Fibroblast of the conjunctiva (primary cell): ENCODE measurements at places on chromosomes 7 and 10.
A peak's percentile ranks its signal among the peaks of the same experiment; 100 is the strongest.

DNA sequence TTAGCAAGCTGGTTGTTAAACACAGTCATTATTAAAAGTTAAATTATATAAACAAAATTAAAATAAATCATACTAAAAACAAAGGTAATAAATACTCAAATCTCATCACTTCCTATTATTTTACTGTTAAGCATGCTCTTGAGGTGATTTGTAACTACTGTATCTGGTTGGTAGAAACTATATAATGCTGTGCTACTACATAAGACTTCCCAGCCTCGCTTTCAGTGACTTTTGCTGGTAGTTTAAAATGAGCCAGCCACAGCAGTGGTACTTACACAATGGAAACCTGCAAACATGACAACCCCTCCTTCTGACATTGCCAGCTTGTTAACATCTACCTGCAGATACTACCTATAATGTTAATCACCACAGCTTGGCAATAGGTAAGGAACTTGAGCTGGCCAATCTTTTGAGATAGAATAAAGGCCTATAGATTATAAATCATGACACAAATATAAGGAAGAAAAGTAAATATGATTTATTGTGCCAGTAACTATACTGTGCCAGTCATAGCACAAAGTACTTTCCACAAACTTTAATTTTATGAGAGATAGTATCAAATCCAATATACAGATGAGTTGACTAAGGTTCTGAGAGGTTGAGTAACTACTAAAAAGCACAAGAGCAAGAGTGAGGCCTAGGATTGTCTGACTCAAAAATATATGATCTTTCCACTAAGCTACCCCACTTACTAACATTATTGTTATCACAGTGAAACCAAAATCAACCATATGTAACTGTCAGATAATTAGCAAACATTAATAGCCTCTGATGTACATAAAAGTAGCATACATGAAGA is 181.1 kb upstream of the ASAH2 start:
- no peak for DNase-seq

GRCh38 chr7:100122067-100122466 is 2.6 kb downstream of the CNPY4 start:
- no peak for DNase-seq

- DNase-seq, result no peak
Measured at GRCh38 chr7:20388084-20388483, 57.4 kb downstream of the ITGB8 start.

DNA sequence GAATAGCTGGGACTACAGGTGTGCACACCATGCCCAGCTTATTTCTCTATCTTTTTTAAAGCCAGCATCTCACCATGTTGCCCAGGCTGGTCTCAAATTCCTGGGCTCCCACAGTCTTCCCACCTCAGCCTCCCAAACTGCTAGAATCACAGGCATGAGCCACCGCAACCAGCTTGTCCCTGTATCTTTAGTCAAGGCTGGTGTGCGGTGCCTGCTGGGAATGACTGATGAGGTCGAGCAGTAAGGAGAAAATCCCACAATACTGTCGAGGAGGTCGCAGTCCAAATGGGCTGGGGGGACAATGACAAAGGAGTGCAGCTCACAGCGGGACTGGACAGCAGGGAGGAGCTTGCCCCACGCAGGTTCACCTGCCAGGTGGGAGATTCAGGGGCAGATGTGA is 50.2 kb upstream of the CALN1 start:
- no peak for DNase-seq

GRCh38 chr7:136074843-136075242 is 97.7 kb upstream of the MTPN start:
- DNase-seq, result no peak

DNA sequence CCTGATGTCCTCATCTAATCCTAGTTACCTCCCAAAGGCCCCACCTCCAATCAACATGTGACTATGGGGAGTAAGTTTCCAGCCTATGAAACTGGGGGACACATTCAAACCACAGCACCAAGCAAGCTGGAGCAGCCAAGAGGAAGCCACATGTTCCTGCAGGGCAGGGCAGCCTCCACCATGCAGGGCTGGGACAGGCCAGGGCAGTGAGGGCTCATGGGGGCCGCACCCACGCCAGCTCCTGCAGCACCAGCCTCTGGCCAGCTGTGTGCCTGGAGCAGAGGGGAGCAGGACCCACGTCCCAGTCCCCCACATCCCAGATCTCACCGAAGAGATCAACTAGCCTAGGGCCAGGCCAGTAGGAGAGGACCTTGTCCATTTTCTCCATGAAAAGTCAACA is 85.9 kb upstream of the INSIG1 start:
- no peak for DNase-seq

GRCh38 chr7:22204312-22204711 is 152.6 kb downstream of the RAPGEF5 start:
- no peak for DNase-seq

GRCh38 chr7:90944021-90944420 is 320.2 kb upstream of the FZD1 start:
- no peak for DNase-seq

- DNase-seq, result no peak
Measured at GRCh38 chr10:102280397-102281101, 35.2 kb downstream of the GBF1 start.

DNA sequence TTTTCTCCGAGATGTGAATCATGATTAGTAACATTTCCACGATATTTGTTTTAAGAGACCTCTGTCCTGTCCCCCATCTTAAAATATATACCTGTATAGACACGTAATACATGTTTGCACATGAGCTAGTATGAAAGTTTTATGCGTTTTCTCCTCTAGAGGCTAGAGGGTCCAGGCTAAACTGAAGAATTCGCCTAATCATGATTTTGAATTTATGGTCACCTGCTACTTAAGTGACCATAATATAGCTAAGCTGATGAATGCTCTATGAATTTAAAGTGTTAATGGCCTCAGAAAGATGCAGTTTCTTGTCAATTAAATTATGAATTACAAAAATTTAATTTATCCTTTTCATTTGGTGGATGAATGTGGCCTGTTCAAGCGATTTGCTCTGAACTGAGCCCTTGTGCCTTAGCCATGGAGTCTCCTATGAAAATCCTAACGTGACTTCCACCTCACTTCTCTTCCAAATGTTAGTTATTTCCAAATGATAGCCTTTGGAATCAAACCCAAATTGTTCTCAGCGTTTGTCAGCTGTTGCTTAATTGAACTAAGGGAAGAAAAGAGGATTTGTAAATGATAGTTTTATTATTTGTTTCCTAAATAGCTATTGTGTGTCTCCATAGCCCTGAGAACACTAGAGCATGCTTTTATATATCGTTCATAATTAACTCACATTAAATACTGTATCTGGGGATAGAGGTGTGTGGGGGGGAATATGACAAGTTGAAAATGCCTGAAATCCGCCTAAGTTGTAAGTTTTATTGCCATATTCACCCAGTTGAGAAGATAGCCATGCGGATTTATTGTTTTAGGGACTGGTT is 2.3 kb downstream of the CELF2 start:
- no peak for DNase-seq

GRCh38 chr7:69934144-69934903 is 336.0 kb downstream of the AUTS2 start:
- DNase-seq, result no peak

GRCh38 chr7:44145969-44146911 is 5.1 kb upstream of the MYL7 start:
- peak; percentile 30 for DNase-seq

DNA sequence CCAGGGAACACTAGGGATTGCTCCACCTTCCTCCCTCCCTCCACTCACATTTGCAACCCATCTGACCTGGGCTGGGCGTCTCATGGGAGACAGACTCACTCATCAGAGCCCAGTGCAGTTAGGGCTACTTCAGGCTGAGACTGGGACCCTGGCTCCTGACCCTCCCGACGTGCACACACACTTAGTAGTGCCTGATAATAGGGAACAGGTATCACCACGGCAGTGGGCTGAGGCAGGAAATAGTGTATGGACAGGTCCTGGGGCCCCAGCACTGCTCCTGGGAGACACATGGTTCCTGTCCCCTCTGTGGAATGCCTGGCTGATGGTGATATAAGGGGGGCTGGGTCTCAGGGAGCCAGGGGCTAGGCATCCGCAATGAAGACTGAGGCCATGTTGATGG is 14.3 kb downstream of the AQP1 start:
- no peak for DNase-seq

DNA sequence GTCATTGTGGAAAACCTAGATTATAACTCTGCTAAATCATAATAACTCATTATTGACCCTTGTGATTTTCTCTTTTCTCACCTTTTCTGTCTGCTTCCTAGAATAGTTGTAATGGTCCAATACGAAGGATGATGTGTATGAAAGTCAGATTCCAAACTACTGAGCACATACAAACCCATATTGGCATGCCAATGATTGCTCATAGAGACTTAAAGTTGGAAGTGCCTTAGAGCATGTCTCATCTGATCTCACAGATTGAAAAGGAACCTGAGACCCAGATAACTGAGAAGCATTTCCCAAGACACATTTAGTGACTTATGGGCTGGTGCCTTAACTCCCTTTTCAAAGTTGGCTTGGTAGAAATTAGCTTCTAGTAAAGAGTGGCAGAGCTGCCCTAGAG is 594.3 kb downstream of the REEP3 start:
- DNase-seq, result no peak
